NCI-H774 (cell line): ENCODE measurements at places on chromosomes 11 and 22.

DNA sequence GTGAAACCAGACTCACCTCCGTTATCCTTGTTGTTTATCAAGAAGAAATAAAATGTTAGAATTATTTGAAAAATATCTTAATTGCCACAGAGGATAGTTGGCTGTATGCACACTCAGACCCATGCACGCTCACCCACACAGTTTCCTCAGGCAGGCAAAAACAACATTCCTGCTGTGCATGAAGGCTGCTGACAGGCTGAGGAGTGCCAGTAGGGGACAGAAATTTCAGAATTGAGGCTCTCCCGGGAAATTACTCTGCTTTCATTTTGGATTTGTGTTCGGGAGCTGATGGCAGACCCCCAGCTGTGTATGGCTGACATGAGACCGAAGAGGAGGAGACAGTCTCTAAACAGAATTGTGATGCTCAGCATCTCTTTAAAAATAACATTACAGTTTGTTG is 87.5 kb downstream of the AMOTL1 start:
- no peak for DNase-seq

- no peak for DNase-seq
Measured at GRCh38 chr11:47971501-47971900, 8.9 kb upstream of the PTPRJ start.

- DNase-seq, result peak; percentile 31
Measured at GRCh38 chr11:13042873-13043342, 33.8 kb downstream of the RASSF10 start.

GRCh38 chr11:58898106-58898505 is 41.2 kb upstream of the GLYATL1 start:
- DNase-seq, result no peak

- DNase-seq, result no peak
Measured at GRCh38 chr22:49964136-49965090, 3.8 kb downstream of the PIM3 start.
